ENCODE measurements at places on chromosomes 5 and 9. TPM values are rescaled to one million over a fixed set of nuclear protein-coding genes. Genes with fewer than 3 reads are reported as not detected.

GRCh38 chr9:31486630-31487029 is 897.8 kb upstream of the ACO1 start:
- no peaks in the 10 kb centered on the region for H3K36me3 ChIP-seq
- H3K4me1 ChIP-seq, result no peaks in the 10 kb centered on the region
- H3K4me3 ChIP-seq, result no peak overlapping the region

- DNase-seq, result no peak
- no peak overlapping the region for H3K27ac ChIP-seq
These were observed 28.5 kb downstream of the ESM1 start for GRCh38 chr5:54956922-54957321.

Gene FRMPD1
- total RNA-seq, result not detected

- DNase-seq, result no peak
- no peak overlapping the region for H3K4me3 ChIP-seq
These were observed 23.5 kb upstream of the ERAP2 start for GRCh38 chr5:96852759-96853158.

GRCh38 chr5:8094304-8094703 is 225.4 kb downstream of the MTRR start:
- H3K4me3 ChIP-seq, result no peak overlapping the region
- H3K27ac ChIP-seq, result no peak overlapping the region
- no peaks in the 10 kb centered on the region for H3K4me1 ChIP-seq
- H3K36me3 ChIP-seq, result no peaks in the 10 kb centered on the region
- no peak for DNase-seq

DNA sequence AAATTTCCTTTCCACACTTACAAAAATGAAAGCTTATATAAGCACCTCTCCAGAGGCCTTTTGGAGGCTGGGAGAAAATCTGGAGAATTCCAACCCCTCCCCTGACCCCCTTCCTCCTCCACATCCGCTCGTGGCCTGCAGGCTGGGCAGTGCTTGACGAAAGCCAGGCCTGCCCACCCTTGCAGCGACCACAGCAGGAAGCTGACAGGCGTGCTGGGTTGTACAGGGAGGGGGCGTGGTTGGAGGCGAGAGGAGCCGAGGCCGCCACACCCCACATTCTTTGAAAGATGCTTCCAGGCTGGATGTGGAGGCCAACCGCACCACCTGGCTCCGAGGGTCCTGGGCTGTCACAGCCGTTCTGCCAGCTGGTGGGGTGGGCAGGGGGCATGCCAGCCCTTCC is 47.8 kb upstream of the IER5L start:
- H3K27ac ChIP-seq, result peak overlapping the region; percentile 55
- H3K36me3 ChIP-seq, result no peaks in the 10 kb centered on the region
- no peak overlapping the region for H3K4me3 ChIP-seq
- DNase-seq, result no peak
- H3K4me1 ChIP-seq, result peaks cover 19% of the 10 kb centered on the region

DNA sequence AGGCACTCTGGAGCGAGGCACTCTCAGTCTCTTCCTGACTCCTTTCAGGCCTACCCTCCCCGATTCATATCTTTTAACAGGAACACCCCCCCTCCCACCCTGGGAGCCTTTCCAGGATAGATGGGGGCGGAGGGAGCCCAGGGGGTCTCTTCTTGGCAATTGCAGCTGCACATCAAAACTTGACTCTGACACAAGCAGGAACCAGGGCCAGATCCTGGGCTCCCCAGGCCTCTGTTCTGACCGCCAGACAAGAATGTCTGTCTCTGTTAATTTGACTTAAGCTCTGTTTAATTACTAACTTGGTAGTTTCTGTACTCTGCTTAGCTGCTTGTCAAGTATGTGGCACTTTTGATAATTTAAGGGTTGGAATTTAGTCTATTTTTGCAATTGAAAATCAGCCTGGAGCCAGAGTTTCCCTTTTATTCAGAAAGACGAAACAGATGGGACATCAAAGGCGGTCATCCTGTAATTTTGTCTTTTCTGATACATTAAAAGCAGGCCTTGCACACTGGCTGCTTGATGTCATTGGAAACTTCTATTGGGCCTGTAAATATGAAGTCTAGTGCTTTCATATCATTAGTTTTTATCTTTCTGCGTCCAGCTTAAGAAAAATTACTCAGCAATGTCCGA is 43.3 kb downstream of the ACTL7B start:
- no peak overlapping the region for H3K4me3 ChIP-seq
- no peaks in the 10 kb centered on the region for H3K36me3 ChIP-seq
- H3K4me1 ChIP-seq, result no peaks in the 10 kb centered on the region
- no peak for DNase-seq

Gene PTRH1
- 10.4 TPM for total RNA-seq
